ENCODE measurements at places on chromosomes 12 and 14.

- DNase-seq, result no peak
Measured at GRCh38 chr14:53020193-53020932, 69.5 kb upstream of the FERMT2 start.

- no peak for DNase-seq
Measured at GRCh38 chr12:96831346-96831745, 75.7 kb upstream of the NEDD1 start.

DNA sequence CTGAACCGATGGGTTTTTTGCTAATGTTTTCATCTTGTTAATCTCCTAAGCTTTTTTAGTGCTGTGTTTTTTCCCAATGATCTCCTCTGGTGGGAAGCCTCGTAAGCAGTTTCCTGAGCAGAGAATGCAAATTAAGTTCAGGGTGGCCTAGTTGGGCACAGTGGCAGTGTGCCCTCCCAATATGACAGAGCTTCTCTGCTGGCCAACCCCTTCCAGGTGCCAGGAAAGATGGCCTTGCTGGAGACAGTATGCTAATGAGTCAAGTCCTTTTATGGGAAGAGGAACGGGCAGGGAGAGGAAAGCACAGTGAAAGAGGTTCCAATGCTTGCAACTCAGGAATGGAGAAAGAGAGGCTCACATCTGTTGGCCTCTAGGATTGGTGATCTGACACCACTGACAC is 115.8 kb downstream of the GCH1 start:
- no peak for DNase-seq

DNA sequence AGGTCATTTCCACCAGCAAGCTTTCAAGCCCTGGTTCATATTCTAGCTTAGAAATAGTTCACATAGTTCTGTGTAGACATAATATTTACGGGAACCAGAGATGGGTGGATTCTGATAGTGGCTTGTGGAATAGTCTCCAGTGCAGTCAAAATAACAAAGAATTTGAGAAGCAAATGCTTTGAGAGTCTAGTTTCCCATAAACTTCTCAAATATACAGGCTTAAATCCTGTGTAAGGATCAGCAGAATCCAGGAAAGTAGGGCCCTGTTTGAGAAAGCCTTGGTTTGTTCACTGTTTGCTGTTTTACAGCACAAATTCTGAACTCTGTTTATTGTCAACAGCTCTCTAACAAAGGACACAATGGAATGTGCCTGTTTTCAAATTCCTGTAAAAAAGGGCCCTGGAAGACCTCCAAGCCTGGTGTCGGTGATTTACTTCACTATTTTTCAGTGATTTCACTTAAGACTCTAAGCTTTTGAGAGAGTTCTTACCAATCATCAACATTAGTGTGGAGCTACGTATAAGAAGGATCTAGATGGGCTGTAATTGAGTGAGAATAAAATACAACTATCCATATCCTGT is 11.4 kb upstream of the FOS start:
- no peak for DNase-seq

DNA sequence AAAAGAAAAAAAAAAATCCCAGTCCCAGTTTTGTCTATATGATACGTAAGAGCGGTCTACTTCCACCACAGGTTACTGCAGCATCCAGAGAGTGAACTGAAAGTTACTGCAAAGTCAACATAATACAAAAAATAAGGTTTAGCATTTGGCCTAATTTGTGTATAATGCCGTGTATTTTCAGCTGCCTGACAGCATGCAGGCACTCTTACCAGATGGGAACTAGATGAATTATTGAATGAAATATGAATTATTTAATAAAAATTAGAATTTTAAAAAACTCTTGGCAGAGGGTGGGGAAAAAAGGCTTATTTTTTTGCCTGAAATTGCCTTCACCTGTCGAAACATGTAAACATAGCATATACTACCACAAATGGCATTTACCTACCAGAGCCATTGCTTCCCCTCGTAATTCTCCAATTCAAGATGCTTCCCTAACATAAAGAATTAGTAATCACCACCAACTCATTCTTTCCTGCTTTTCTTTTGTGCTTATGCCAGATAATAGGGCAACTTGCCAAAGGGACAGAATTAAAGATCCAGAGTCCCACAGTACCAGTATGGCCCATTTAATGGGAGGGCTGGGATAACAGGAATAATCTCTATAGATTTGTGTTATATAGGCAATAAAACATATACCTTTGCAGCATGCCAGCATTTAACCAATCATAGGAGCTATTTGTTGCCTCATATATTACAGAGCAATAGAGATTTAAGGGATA is 31.1 kb downstream of the ATF7 start:
- no peak for DNase-seq

GRCh38 chr14:93120517-93120916 is 4.8 kb upstream of the ITPK1 start:
- DNase-seq, result no peak

- DNase-seq, result no peak
Measured at GRCh38 chr12:114794049-114794558, 110.1 kb upstream of the TBX3 start.

DNA sequence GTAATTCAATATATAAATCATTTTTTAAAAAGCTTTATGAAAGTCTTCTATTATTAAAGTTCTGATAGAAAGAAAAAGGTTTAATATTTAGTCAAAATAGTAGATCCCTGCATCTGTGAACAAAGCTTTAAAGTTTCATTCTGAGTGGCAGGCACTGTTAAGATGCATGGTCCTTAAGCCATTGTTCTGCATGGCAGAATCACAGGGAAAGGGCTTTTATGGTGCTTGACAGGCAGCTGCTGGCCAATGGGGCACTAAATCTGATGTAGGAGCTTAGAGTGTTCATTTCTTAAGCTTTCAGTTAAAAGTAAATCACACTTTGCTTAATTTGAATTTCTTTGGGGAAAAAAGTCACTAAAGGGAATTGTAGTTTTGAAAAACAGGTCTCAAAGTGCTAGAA is 148.2 kb downstream of the PLEKHA5 start:
- no peak for DNase-seq

- DNase-seq, result no peak
Measured at GRCh38 chr12:4947253-4947652, 37.5 kb downstream of the KCNA1 start.

- DNase-seq, result no peak
Measured at GRCh38 chr12:132295101-132295526, 34.3 kb downstream of the GALNT9 start.

GRCh38 chr12:41681898-41682297 is 462.8 kb downstream of the GXYLT1 start:
- no peak for DNase-seq

- DNase-seq, result no peak
Measured at GRCh38 chr14:25094171-25094907, 44.4 kb upstream of the STXBP6 start.

DNA sequence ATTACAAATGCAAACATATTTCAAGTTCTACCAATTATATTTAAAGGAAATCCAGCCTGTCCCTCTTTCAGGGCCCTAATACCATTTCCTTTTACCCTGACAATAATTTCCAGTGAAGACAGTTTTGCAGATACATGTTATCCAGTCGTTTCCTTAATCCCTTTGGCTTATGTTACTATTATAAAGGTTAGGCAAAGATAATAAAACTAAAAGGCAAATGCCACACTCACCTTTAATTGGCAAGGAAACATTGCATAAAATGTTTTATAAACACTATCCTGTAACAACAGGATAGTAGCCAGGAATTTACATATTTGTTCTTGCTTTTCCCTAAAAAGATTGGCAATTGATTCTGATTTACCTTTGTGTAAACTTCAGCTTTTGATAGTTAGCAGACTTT is 168.7 kb downstream of the AEBP2 start:
- no peak for DNase-seq

GRCh38 chr12:132471011-132471857 is 18.7 kb upstream of the FBRSL1 start:
- no peak for DNase-seq

DNA sequence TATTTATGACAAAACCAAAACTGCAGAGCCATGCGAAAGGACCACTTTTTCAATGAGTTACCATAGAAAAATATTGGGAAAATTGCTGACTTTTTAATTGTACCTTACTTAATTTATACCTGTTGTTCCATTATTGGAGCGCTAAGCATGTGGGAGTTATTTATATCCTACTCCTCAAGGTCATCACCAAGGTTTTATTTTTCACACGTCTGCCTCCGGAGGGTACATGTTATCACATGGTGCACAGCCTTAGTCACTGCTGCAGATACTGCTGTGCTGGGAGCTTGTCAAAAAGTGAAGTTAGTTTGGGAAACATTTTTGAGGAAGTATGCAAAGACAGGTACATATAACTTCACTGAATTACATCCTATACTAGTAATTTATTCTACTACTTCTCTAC is 1444.3 kb downstream of the AACS start:
- DNase-seq, result no peak

Data from T-helper 2 cell (primary cell).